Spinal cord (tissue), 10 donors: ENCODE measurements at places on chromosomes 7 and 10. TPM values are rescaled to one million over a fixed set of nuclear protein-coding genes. Genes with fewer than 3 reads are reported as not detected.

The GJD4 gene
- polyA plus RNA-seq: 0.19 TPM

The CLDN3 gene
- polyA plus RNA-seq: 0.67 TPM

The ALKBH4 gene
- polyA plus RNA-seq: 20.5 TPM

The EZH2 gene
- polyA plus RNA-seq: 27.0 TPM

The ABI1 gene
- polyA plus RNA-seq: 73.0 TPM

The ARL4A gene
- 54.3 TPM for polyA plus RNA-seq

The FZD1 gene
- 12.4 TPM for polyA plus RNA-seq

The UPK3BL2 gene
- 40.3 TPM for polyA plus RNA-seq

The AGMO gene
- polyA plus RNA-seq: 0.30 TPM

The OR2A12 gene
- polyA plus RNA-seq: 0.03 TPM

The AHR gene
- polyA plus RNA-seq: 8.4 TPM

The SLIT1 gene
- polyA plus RNA-seq: 237 TPM

The VSTM4 gene
- 16.7 TPM for polyA plus RNA-seq

The CFAP69 gene
- 11.3 TPM for polyA plus RNA-seq

The HGF gene
- polyA plus RNA-seq: 1.2 TPM

The SEMA3E gene
- polyA plus RNA-seq: 2.8 TPM

The SAMD9L gene
- 8.2 TPM for polyA plus RNA-seq

The PTF1A gene
- polyA plus RNA-seq: 0.74 TPM

The ANTXRL gene
- polyA plus RNA-seq: not detected

The VWA2 gene
- polyA plus RNA-seq: 4.7 TPM

The BZW2 gene
- 78.5 TPM for polyA plus RNA-seq

The STYXL1 gene
- polyA plus RNA-seq: 26.8 TPM

The PTPN20 gene
- 11.2 TPM for polyA plus RNA-seq

The FRMD4A gene
- 97.8 TPM for polyA plus RNA-seq

The ADRA2A gene
- 16.8 TPM for polyA plus RNA-seq

The ACBD7 gene
- polyA plus RNA-seq: 33.4 TPM

The SPDYE11 gene
- 1.6 TPM for polyA plus RNA-seq

The LRRN3 gene
- 71.7 TPM for polyA plus RNA-seq
